Kidney (tissue), 22 donors: ENCODE measurements at places on chromosomes 5 and 9.

GRCh38 chr5:155136216-155136850, 122.8 kb downstream of the KIF4B start:
- DNase-seq = no peak

- no peak for DNase-seq
Measured at GRCh38 chr5:143186623-143187022, 216.9 kb downstream of the NR3C1 start.

- no peak for DNase-seq
Measured at GRCh38 chr9:87250205-87250604, 247.5 kb upstream of the DAPK1 start.

DNA sequence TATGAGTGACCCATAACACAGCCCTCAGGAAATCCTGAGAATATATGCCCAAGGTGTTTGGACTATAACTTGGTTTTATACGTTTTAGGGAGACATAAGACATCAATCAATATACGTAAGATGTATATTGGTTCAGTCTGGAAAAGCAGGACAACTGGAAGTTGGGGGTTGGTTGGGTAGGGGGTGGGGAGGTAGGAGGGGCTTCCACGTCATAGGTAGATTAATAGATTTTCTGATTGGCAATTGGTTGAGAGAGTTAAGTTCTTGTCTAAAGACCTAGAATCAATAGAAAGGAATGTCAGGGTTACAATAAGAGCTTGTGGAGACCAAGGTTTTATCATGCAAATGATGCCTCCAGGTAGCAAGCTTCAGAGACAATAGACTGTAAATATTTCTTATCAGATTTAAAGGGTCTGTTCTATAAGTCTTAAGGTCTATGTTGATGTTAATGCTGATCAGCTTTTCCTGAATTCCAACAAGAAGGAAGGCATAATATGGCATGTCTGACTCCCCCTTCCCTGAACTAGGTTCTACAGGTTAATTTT, 2267.7 kb upstream of the ACO1 start:
- DNase-seq = no peak

DNA sequence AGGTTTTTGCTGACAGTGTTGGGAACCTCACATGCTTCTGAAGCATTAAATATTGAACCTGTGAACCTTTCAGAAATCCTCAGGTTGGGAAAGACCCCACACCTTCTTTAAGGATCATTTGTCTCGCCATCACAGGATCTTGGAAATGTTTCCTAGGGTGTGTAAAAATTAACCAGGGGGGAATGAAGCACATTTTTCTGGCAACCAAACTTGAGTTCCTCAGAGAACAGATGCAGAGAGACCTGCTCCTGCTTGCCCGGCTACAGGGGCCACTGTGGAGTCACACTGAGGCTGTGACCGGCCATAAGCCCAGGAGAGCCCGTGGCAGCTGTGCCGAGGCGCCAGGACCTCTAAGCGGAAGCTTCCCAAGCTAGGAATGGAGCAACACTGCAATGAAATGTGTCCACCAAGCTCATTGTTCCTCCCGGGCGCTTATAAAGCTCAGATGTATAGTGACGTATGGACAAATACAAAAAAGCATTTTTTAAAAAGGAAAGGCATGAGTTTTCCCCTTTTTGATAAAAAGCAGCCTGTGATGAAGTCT, 7.7 kb downstream of the CXCL14 start:
- no peak for DNase-seq

DNA sequence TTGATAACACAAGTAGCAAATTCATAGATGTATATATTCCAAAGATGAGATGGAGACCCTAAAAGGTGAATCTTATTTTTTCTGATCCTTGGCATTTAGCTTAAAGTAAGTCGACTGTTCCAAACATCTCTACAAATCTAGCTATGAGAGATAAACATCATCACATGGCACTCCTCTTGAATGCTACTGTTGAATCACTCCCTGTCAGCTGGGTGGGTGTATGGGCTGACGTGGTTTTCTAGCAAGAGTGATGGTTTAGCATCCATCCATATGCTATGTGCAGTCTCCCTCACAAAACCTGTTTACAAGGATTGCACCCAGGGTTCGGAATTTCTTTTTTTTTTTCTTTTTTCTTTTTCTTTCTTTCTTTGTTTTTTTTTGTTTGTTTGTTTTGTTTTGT, 13.8 kb downstream of the ACO1 start:
- DNase-seq = no peak

DNA sequence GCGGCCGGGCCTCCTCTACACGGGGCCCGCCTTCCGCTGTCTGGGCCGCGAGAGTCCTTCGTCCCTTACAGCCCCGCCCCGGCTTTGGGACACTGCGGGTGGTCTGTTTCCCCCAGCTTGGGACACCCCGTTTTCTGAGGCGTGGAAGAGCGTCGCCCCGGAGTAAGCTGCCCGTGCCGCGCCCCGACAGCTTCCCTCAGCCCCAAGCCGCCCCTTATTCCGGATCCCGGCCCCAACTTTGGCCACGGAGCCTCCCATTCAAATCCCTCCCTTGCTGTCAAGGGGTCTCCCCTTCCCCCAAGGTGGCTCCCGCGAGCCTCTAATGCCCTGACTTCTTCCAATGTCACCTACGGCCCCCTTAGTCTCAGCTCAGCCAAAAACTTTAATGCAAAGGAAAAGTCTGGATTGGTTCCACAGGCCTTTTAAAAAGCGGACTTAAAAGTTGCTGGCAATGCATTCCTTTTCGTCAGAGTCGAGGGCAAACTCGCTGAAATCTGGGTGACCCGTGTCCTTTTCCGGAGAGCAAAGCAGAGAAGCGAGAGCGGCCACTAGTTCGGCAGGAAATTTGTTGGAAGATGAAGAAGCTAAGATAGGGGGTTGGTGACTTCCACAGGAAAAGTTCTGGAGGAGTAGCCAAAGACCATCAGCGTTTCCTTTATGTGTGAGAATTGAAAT, 19.8 kb downstream of the EXOSC2 start:
- peak; percentile 68 for DNase-seq

DNA sequence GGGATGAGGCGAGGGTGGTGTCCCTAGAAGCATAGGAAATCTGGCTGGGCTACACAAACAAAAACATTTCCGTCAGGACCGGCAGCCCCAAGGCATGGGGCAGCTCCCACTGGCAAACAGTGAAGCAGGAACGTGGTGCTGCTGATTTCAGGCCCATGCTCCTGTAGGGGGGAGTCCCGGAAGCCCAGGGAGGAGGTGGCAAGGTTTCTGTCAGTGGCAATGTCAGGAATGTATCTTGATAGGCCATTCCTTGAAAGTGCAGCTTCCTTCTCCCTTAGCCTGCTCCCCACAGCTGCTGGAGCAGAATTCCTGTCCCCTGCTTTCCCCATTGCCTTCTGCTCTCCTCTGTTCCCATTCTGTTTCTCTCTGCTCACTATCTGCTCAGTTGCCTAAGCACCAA, 42.4 kb downstream of the MRRF start:
- peak; percentile 16 for DNase-seq

GRCh38 chr5:82537687-82538306, 259.6 kb upstream of the RPS23 start:
- DNase-seq = no peak

GRCh38 chr5:76025069-76025468, 58.1 kb upstream of the SV2C start:
- no peak for DNase-seq

- no peak for DNase-seq
Measured at GRCh38 chr5:32559921-32560320, 25.4 kb upstream of the SUB1 start.

- no peak for DNase-seq
Measured at GRCh38 chr9:109176386-109176785, 9.3 kb upstream of the FRRS1L start.

GRCh38 chr9:115781070-115781736, 372.4 kb upstream of the PAPPA start:
- no peak for DNase-seq

- no peak for DNase-seq
Measured at GRCh38 chr5:159663986-159664385, 252.3 kb upstream of the ADRA1B start.

GRCh38 chr5:33494466-33494865, 53.7 kb downstream of the TARS1 start:
- no peak for DNase-seq

GRCh38 chr5:157476702-157477408, 16.8 kb downstream of the NIPAL4 start:
- no peak for DNase-seq

DNA sequence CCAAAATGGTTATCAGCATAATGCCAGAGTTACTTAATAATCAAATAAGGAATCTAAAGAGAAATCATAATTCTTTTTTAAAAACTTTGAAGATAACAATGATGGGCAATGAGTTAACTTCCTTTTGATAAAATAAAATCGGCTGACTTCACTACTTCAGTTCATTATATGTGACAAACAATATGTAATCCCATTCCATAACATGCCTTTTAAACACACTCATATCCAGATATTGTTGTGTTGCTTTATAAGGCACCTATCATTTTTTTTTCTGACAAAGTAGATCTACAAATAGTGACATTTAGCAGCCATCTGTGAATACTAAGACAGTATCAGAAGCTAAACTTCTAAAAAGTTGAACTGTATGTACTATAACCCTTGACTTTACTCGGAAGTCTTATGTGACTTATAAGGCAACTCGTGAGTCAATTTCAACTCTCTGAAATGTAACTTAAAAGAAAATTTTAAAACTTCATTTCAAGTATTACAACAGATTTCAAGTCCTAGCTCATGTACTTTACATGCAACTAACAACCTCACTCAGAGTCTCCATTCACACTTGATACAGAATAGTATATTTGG, 7.5 kb downstream of the ADAMTS6 start:
- no peak for DNase-seq

GRCh38 chr5:107735558-107735957, 64.8 kb upstream of the EFNA5 start:
- no peak for DNase-seq

GRCh38 chr5:149872351-149873040, 72.1 kb downstream of the PDE6A start:
- no peak for DNase-seq

DNA sequence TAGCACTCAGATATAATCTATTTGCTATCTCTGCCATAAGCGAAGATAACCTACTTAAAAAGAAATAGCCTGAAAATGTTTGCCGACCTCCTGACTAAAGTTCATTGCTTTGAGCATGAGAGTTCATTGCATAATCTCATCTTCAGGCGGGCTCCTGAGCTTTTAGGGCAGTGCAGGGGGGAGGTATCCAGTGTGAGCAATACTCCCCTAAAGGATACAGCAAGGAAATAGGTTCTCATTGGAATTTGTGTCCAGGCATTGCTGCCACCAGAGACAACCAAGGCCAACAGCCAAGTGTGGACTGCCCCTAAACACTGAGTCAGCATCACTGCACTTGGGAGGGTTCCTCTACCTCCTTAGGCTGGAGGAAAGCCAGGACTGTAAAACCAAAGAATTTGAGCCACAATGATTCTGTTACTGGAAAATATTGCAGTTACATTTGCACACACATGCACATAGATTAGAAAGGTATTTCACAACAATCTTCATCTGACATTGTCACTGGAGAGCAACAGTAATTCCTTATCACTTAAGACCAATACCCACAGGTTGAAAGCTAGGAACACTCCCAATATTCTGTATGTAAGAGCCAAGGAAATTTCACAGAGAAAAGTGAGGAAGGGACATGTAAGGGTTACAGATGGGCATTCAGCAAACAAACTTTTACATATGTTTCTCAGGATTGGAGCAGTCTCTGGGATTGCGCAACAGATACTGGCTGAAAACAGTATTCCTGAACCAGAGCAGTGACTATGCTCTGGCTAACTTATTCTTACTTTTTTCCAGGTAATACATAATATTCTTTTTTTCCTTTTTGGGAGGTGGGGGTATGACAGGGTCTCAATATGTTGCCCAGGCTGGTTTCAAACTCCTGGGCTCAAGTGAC, 98.6 kb upstream of the TLE1 start:
- DNase-seq = no peak

DNA sequence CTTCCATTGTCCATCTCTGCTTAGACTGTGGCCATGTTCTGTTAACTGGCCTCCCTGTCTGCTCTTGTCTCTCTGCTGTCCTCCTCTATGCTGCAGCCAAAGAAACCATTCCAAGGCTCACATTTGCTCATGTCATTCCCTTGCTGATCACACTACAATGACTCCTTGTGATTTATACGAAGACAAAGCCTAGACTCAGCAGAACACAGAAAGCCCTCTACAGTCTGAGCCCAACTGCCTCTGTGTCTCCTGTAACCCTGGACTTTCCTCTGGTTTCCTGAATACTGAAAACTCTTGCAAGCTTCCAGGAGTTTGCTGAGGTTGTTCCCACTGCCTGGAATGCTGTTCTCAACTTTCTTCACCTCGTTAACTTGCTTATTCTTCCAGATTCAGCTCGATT, 191.8 kb downstream of the TMEM38B start:
- no peak for DNase-seq

- no peak for DNase-seq
Measured at GRCh38 chr5:33258553-33258952, 182.2 kb upstream of the TARS1 start.

DNA sequence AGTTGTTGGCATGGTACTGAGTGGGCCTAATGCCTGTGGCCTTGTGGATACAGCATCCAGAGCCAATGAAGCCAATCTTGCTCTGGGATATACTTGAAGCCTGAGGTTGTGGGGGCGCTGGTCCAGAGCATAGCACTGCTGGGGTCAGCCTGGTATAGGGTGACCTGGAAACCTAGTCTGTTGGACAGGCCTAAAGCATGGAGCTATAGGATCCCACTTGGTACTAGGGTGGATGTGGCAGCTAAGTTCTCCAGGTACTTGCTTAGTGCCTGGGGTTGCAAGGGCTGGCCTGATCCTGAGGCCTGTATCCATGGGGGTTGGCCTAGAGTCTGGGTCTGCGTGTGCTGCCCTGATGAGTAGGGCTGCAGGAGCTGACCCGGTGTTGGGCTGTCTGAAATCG, 1168.2 kb upstream of the C9orf72 start:
- DNase-seq = no peak

DNA sequence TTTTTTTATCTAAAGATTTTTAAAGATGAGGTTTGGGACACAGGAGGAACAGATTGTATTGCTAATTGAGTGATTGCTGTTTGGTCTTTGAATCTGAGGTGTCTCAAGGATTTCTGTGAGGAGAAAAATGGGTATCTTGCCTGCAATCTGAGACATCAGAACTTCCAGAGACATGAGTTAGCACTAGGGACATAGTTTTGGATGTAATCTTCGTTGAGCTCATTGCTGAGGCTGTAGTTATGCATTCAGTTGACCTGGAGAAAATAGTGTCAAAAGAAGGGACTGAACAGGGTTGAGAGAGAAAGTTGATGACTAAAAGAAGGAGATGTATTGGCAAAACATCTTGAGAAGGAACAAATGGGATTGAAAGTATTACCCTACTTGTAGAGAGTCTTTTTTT, 24.6 kb downstream of the C9orf85 start:
- no peak for DNase-seq

GRCh38 chr5:66843065-66843464, 246.9 kb downstream of the MAST4 start:
- no peak for DNase-seq

- DNase-seq = peak; percentile 75
Measured at GRCh38 chr9:136381966-136382513, 8.6 kb upstream of the CARD9 start.
